ENCODE measurements at places on chromosomes 5 and 9.

DNA sequence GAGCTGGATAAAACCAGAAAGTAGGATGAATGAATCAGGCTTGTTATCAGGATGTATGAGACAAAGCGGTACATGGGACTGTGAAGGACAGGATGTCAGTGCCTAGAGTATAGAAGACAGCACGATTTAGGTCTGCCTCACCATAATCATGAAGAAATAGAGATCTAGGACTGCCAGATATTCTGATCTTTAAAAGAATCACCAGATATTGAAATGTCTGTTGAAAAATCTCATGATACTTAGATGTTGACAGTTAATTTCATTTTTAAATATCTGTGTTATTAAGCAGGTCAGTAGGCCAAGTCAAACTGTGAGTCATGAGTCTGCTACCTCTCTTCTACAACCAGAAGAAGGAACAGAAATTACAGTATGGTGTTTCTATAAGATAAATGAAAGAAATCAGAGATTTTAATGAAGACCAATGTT is 65.0 kb downstream of the ST8SIA4 start:
- DNase-seq = peak; percentile 50

DNA sequence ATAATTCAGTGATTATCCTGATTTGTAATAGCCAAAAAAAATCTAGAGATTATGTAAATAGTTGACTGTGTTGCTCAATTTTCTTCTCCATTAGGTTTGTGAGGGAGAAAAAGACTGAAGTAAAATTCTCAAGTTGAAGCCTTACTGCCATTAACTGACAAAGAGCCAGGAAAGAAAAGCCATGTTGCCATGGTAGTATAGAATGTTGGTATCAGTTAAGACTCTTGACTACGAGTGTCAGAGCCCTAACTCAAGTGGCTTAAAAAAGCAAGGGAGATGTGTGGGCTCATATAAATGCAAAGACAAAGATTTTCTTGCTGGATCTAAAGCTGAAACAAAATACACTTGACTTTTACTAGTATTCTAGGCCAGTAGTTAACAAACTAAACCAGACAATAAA is 571.7 kb downstream of the KCTD16 start:
- DNase-seq = no peak

GRCh38 chr5:167294882-167295680 is 996.4 kb upstream of the WWC1 start:
- DNase-seq = no peak

DNA sequence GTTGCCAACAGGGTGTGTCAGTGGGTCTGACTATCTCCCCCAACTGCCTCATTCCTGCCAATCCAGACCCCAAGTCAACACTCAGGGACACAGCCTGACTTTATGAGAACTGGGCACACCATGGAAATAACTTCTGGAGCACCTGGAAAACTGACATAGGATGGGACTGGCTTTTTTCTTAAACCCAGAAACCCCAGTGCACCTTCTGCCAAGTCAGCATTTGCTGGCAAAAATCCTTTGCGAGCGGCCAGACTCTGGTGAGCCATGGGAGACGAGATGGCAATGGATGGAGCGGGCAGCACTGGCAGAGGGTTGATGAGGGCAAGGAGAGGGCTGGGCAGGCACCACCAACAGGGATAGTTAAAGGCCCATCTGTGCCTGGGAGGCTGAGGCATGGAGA is 114.4 kb upstream of the OSMR start:
- no peak for DNase-seq

GRCh38 chr5:92911851-92912250 is 669.2 kb downstream of the NR2F1-AS1 start:
- no peak for DNase-seq

- no peak for DNase-seq
Measured at GRCh38 chr9:14240537-14240936, 73.4 kb downstream of the NFIB start.

DNA sequence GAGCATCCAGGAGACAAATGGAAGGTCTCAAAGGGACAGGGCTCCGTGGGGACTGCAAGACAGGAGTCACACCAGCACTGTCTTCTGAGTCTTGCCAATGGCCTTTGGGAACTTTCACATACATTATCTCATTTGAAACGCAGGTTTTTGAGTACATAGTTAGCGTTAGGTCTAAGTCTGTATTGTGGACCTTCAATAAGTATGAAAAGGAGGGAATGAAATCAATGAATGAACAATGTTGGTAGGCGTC is 442 bp upstream of the DCTN4 start:
- DNase-seq = no peak

DNA sequence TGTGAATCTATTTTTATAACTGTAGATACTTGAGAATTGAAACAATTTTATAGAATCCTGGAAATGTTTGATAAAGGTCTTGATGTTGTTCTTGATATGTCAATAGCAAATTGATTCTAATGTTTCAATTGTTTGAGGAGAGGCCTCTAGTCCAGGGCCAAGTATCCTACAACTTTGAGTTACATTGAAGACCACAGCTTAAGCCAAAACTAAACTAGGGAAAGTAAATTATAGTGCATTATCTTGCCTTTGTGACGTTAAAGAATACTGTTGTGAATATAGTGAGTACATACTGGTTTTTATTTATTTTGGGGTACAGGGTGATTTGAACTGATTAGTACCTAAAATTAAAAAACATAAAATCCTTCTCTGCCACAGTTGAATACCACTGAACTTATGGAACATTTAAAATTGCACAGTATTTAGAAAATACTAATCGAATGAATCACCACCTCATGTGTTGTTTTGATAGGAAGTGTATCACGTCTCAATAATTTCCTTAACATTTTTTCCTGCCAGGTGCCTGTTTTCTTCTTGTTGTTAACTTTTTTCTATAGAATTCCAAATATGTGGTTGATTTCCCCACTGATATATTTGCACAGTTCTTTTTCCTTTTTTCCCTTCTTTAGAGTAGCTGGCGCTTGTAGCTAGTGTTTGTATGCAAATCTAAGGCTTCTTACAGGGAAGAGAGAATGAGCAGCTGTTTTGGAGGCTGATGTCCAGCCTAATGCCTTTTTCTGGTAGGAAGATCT is 12.5 kb downstream of the ARHGEF28 start:
- DNase-seq = no peak

GRCh38 chr5:111597491-111597890 is 85.2 kb upstream of the STARD4 start:
- no peak for DNase-seq

- no peak for DNase-seq
Measured at GRCh38 chr5:20017021-20017420, 29.0 kb upstream of the CDH18 start.

Data from T-helper 2 cell (primary cell).